ENCODE measurements at places on chromosomes 1 and 21.

DNA sequence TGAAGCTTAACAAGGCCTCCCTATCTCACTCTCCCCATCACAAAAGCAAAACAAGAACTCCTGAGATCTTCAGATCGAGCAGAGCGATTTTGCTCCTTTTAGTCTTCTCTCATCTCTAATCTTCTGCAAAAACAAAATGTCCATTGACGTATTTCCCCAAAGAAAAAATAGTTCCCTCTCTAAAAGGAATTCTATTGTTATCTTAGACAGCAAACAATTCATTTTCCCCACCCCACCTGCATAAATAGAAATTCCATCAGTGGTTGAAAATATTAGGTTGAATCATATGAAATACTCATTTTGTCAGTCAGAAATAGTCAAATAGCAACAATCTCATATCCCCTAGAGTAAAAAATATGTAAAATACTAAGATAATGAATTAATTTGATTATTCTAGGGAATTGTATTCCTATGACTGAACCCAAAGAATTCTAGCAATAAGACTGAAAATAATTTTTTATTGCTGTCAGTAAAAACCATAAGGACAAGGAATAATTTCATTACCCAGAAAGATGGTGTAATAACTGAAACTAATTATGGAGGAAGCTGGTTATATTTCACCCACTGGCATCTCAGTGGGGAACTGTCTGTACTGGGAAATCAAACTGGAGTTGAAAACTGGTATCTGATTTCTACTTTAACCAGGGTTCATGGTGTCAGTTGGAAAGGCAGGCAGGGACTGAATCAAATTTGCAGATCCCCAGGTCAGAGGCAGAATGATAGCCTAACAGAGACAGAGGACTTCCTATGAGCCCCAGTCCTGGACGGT, 51.3 kb downstream of the RHOU start:
- DNase-seq: no peak

- DNase-seq: no peak
These were observed 16.7 kb upstream of the PDE9A start for GRCh38 chr21:42636520-42637266.

- DNase-seq: no peak
These were observed at the start of gene CBR3 for GRCh38 chr21:36134803-36135390. Gene CBR3, plus strand, starts transcription at chr21:36135079. Its CDS starts 114 bp downstream, at chr21:36135193.

GRCh38 chr1:30908696-30909364, at the start of gene SDC3:
Gene SDC3, minus strand, starts transcription at chr1:30908758. Its CDS starts 172 bp downstream, at chr1:30908586.
- DNase-seq: no peak

DNA sequence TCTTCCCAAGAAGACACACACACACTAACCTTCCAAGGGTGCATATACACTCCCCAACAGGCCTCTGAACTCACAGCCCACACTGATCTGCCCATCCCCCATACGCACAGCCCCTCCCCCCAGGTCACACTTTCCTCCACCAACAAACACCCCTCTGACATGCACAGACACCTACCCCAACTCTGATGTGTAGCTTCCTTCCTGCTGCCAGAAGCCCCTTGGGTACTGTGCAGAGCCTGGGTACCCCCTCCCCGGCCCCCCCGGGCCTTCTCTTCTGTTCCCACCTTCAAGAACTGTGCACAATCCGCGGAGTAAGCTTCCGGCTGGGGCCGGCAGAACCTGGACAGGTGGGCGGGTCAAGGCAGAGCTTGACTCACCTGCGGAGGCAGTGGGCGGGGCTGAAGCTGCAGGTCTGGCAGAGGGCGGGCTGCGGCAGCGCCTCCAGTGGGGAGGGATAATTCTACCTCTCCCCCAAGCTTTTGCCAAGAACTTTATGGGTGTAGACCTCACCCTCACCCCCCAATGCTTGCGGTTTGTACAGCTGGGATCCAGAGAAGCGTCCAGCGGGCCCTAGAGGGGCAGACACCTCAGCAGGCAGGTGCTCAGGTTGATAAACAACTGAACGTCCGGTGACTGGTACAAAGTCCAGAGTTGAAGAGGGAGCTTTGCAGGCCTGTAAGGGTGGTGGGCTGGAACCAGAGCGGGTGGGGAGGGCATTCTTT, at the start of gene C1orf210:
Gene C1orf210 (minus strand): TSS at position 313 of the 722 bp plus-strand sequence. CDS start 2,311 bp downstream, outside the sequence.
- DNase-seq: no peak

- DNase-seq: no peak
These were observed 138.4 kb downstream of the UCK2 start for GRCh38 chr1:165965857-165966256.

DNA sequence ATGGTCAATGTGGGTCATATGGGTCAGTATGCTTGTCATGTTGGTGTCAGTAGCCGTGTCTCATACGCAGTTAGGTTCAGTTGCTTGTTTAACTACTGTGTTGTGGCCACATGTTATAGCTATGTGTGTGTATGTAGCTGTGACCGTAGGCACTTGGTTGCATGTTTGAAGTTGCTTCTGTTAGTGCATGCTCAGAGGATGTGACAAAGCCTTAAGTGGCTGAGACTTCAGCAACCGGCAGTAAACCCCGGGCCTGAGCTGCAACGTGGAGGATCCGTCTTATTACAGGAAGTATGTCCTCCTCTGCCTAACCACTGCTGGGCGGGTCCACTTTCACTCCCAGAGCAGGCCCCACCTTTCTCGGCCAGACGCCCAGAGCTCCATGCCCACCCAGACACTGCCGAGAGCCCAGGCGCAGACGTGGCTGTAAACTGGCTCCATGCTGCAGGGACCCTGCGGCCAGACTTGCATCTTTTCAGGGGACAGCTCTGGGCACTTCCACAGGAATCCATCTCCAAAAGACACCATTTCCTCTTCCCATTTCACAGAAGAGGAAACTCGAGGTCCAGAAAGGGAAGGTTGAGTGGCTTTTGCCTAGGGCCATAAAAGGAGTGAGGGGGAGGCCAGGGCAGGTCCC, 2.2 kb downstream of the TCEA3 start:
- DNase-seq: no peak

- DNase-seq: no peak
These were observed 940 bp upstream of the PRKCZ start for GRCh38 chr1:2049225-2049717.

DNA sequence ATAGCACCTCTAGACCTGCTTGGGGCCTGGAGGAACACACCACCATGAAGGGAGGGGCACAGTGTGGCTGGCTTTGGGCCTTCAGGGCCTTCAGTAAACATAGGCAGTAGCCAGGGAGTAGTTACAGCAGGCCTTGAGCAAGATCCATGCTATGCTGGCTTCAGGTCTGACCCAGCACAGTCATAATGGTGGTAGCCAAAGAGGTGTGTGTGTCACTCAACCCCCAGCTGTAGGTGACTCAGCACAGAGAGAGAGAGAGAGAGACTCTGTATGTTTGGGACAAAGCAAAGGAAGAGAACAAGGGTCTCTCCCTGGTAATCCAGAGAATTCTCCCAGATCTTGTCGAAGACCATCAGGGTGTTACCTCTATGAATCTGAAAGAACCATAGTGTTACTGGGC, 250.5 kb upstream of the PKN2 start:
- DNase-seq: no peak

DNA sequence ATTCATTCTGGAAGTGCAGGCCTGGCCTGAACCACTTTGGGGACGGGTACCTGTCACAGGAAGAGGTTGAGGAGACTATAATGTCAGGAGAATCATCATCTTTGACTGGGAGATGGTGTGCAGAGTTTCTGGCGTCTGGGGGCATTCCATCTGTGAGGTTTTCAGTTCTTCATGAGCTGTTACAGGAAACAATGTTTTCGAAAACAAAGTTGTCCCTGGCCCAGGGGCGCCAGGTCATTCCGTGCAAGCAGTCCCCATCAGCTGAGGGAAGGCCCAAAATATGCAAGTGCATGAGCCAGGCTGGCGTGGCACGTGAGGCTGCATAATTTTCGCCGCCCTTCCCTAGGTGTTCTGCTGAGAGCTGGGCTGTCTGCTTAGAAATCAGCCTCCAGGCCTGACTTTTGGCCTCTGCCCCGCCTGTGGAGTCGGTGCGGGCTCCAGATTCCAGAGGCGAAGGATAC, 68.4 kb upstream of the ATP5PO start:
- no peak for DNase-seq

DNA sequence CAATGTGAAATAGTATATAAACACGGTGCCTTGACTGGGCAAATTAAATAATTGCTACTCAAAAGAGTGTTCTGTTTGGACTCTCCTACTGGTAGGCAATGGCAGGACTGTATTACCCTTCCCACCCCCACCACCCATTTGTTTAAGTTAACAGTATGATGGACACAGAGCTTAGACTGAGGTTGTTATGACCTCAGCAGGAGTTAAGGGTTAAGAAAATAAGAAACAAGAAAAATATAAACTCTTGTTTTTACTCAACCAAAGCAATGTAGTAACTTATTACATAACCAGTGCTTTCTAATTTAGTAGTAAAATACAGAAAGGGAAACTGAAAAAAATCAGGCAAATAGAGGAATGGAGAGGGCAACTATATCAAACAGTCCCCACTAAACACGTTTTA, 19.9 kb upstream of the SERPINC1 start:
- no peak for DNase-seq

DNA sequence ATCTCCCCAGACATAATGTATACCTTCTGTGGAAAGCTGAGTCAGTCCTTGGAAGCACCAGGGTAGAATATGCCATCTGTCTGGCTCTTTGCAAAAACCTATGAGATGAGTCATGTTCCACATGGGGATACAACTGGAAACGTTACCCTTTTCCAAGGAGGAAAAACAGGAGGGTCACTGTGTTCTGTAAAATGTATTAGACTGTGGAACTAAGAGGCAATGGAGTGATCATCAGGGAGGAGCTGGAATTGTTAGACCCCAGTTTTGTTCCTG, 16.1 kb upstream of the PSMD4 start:
- no peak for DNase-seq

DNA sequence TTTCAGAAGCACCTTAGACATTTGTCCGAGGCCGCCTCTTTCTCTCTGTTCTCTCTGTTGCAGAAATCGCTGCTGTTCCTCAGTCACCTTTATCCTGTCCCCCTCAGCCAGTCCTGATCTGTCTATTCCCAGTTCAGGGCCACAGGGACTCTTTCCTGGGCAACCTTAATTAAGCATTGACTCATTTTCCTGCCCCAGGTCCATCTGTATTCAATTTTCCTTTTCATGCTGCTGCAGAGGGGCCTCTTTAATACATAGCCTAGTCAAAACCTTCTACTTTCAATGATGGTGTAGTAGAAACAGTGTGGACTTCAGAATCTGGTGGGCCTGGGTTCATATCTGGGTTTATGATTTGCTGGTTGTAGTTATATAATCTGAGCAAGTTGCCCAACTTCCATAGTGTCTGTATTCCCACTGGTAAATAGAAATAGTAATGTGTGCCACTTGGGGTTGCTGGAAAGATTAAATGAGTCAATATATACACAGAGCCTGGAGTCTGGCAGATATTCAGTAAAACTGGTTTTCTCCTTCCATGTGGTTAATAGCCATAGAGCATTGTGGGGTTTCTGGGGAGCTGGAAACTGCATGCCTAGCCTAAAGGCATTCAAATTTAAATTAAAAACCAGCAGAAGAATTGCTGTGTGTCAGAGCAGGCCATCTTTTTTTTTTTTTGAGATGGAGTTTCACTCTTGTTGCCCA, 4.5 kb downstream of the TRAF5 start:
- DNase-seq: no peak

DNA sequence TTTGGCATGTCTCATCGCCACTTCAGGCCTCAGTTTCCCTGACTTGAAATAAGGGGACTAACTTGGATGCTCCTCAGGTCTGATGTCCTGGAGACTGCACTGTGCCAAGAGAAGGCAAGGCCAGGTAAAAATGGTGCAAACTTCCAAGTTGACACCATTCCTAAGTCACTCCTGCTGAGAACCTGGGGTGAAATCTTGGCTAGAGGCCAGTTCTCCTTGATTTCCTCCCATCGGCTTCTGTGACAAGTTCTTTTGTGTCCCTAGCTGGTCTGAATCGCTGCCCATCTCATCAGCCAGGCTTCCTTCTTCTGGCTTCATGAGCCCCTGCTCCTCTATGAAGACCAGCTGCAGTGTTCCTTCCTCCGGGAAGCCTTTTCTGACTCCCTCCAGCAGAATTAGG, 48.6 kb upstream of the ID3 start:
- no peak for DNase-seq

DNA sequence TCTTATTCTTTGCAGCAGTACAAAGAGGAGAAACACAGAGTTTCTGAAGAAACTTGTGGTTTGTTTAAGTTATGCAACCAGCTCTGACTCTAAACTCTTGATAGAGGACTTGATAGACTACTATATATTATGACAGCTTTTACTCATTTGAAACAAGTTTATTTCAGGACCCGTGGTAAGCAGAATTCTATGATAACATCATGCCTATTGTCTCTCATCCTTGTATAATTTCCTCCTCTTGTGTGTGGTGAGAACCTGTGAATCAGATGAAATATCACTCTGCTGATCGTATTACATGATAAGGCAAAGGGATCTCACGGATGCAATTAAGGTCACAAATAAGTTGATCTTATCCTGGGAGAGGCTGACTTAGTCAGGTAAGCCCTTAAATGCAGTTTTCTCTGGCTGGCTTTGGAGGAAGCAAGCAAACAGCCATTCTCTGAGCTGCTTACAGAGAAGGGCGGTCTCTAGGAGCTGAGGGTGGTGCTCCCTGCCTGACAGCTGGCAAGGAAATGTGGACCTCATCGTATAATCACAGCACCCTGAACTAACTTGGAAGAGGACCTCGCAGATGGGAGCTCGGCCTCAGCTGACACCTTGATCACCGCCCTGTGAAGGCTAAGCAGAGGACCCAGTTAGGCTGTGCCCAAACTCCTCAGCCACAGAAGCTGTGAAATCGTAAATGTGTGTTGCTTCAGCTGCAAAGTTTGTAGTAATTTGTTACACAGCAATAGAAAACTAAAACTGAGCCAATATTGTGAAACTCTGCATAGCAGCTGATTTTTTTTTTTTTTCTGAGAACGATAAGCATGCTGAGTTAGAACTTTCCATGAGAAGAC, 151.1 kb upstream of the DPT start:
- DNase-seq: no peak

- no peak for DNase-seq
These were observed 15.5 kb downstream of the LEPR start for GRCh38 chr1:65435987-65436386.

DNA sequence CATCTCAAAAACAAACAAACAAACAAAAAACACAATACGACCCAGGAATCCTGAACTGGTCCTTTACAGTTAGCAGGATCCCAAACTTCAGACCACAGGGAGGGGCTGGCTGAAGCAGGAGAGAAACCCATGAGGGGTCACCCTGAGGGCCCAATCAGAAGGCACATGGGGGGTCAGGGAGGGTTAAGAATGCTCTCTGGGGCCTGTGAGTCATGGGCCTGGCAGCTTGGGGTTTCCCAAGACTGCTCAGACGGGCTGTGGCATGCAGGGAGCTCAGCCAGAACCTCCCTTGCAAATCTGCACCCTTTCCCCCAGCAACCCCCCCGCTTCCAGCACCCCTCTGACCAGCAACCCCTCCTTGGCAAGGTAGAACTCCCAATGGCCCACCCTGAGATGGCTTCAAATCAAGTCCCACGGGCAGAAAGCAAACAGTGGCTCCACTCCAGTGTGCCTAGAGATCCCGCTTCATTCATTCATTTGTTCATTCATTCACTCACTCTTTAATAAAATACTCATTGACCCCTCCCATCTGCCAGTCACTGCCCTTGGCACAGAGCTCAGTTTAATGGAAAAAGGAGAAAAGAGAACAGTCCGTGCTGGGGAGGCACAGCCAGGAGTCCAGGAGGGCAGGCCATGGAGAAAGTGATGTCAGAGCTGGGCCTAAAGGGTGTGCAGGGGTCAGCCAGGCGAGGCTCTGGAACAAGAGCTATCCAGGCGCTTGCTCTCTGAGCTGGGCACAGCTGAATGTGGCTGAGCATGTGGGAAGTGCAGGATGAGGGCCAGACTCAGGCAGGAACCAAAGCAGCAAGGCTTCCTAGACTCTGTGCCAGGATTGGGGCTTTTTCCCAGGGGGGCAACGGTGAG, 8.2 kb downstream of the UQCRHL start:
- DNase-seq: peak; percentile 63

GRCh38 chr1:22075718-22076117, 23.2 kb downstream of the CDC42 start:
- no peak for DNase-seq

Measured in NK-92 treated with Interleukin-12 subunit alpha and Interleukin-12 subunit beta, amount 100 ng/mL, for 24 hours (cell line).